ENCODE measurements at places on chromosomes 3 and 15.

DNA sequence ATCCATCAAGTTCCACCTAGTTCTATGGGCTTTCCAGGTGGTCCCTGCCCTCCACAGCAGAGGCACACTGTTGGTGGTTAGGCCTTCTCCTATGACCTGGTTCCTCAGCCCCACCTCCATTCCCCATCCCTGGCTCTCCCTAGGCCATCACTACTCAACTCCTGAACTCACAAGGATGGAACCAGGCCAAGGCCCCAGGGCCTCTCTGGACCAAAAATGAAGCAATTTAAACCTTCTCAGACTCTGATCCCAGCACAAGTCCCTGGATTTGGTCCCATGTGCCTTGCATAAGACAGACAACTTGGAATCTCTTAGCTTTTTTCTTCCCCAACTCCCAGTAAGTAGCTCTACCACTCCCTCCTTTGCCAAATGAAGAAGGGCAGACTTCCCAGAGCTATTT lies 14.4 kb upstream of the ACAN start:
- no peak for DNase-seq

GRCh38 chr15:56929399-56929798 lies 11.0 kb downstream of the TCF12 start:
- no peak for DNase-seq

GRCh38 chr3:74808506-74809275 lies 194.2 kb upstream of the CNTN3 start:
- no peak for DNase-seq

GRCh38 chr15:34501131-34501530 lies 63.5 kb upstream of the GOLGA8A start:
- DNase-seq, result no peak

DNA sequence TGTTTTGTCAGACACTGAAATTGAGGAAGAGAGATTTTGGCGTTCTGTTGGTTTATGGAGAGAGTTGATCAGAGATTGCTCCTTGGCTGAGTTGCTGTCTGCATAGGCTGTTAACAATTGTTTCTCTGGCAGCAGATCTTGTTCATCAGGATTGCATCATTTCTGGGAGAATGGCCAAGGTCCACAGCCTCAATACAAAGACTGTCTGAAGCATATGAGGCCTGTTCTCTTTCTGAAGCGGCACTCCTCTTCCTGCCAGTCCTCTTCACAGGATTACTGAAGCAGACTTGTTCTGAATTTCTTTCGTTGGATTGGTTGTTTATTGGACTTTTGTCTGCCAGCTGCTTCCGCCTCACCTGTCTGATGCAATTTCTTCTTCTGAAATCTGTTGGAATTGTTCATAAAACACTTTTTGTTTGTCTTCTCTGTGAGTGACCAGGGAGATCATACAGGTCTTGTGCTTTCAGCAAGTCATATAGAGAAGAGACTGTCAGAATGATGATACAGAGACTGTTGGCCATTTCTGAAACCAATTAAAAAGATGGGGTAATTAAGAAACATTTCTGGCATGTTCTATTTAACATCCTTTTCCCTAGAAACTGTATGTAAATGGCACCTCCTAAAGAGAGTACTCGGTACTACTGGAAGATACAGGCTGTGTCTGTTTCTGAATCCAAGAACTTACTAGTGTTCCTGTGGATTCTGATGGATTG lies 25.5 kb downstream of the SETD5 start:
- DNase-seq, result peak; percentile 92

GRCh38 chr3:60086811-60087210 lies 1037.0 kb upstream of the CFAP20DC start:
- no peak for DNase-seq

GRCh38 chr3:138078096-138078495 lies 37.3 kb downstream of the DZIP1L start:
- no peak for DNase-seq

GRCh38 chr3:108099244-108099643 lies 8.4 kb upstream of the CD47 start:
- DNase-seq, result no peak

- DNase-seq, result no peak
Observed at GRCh38 chr3:120743556-120744195, 1.1 kb downstream of the GTF2E1 start.

GRCh38 chr3:172685331-172686214 lies 25.3 kb downstream of the NCEH1 start:
- DNase-seq, result no peak

DNA sequence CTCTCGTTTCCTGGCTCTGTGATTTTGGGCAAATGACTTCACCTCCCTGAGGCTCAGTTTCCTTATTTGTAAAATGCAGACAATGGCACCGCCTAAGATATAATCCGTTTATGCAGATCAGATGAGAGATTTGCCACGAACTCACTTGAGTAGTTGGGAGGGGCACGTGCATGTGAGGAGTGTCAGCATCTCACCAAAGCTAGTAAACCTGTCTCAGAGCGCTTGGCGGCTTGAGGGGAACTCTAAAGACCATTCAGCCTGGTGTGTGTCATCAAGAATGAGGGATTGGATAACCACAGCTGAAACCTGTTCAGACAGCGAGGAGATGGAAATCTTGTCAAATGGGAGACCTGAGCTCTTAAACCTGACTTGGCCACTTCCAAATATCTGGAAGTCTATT lies 48.7 kb downstream of the BDH1 start:
- DNase-seq, result no peak

DNA sequence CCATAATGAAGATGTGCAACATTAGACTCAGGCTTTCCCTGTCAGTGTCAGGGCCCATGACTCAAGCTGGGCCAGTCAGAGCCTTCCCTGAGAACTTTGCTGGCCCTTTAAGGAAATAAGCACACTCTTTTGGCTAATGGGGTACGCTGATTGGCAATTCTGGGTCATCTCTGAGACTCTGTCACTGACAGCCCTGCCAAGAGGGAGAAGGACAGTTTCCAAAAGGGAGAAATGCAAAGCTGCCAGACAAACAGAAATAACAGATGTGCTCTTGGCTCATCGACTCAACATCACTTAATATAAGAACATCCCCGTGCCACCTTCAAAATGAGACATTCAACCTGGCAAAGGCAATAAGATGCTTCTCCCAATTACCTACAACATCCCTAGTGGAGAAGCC lies 491.9 kb upstream of the PROK2 start:
- DNase-seq, result no peak

DNA sequence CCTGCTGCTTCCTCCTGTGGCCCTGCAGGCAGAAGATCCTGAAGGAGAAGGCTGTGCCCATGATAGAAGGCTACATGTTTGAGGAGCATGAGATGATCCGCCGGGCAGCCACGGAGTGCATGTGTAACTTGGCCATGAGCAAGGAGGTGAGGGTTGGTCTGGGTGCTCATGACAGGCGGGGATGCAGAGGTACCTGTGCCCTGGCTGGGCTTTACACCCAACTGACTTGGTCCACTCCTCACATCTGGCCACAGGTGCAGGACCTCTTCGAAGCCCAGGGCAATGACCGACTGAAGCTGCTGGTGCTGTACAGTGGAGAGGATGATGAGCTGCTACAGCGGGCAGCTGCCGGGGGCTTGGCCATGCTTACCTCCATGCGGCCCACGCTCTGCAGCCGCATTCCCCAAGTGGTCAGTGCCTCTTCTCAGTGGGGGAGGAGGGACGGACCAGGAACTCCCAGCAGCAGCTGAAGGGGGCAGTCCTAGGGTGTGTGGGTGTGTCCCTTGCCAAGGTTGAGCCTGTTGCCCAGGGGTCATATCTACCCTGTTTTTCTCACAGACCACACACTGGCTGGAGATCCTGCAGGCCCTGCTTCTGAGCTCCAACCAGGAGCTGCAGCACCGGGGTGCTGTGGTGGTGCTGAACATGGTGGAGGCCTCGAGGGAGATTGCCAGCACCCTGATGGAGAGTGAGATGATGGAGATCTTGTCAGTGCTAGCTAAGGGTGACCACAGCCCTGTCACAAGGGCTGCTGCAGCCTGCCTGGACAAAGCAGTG lies 1.6 kb upstream of the RCCD1 start:
- no peak for DNase-seq

DNA sequence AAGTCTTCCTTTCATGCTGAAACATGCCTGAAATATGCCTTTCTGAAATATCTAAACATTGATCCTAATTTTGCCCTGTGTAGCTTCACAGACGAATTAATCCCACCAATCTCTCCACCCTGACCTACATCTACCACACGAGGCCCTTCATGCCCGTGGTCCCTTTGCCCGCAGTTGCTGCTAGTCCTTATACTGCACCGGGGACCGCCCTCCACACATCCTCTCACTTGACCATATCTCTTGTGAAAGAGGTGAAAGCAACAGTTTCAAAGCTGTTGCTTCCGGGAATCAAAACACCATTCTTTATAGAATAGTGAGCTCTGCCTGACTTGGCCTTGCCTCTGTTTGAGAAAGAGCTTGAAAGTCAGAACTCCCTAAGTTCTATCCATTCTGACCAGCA lies 499.5 kb downstream of the NTRK3 start:
- DNase-seq, result no peak

GRCh38 chr3:71482771-71483170 lies 100.8 kb downstream of the FOXP1 start:
- no peak for DNase-seq

- DNase-seq, result no peak
Observed at GRCh38 chr3:25091934-25092333, 336.1 kb upstream of the RARB start.

DNA sequence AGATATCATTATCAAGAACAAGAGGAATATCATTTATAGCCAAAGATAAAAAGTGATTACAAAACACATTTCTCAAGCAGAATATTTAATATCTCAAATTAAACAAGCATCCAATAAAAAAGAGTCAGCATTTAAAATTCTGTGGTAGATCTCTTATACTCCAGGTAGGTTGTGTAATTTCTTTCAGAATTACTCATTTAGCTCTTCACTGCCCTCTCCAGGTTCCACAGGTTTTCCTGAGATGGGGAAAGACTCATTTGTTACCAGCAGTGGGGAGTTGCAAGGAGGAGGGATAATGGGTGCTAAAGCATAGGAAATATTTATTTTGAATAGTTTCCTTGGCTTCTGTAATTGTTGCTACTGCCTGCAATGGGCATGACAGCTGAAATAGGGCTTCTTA lies 83.1 kb upstream of the RASGRP1 start:
- DNase-seq, result no peak

GRCh38 chr3:115341208-115341607 lies 194.1 kb upstream of the ZBTB20 start:
- no peak for DNase-seq

- DNase-seq, result no peak
Observed at GRCh38 chr3:188026191-188026968, 127.6 kb upstream of the LPP start.

GRCh38 chr15:71355268-71355667 lies 240.0 kb downstream of the THSD4 start:
- DNase-seq, result no peak

DNA sequence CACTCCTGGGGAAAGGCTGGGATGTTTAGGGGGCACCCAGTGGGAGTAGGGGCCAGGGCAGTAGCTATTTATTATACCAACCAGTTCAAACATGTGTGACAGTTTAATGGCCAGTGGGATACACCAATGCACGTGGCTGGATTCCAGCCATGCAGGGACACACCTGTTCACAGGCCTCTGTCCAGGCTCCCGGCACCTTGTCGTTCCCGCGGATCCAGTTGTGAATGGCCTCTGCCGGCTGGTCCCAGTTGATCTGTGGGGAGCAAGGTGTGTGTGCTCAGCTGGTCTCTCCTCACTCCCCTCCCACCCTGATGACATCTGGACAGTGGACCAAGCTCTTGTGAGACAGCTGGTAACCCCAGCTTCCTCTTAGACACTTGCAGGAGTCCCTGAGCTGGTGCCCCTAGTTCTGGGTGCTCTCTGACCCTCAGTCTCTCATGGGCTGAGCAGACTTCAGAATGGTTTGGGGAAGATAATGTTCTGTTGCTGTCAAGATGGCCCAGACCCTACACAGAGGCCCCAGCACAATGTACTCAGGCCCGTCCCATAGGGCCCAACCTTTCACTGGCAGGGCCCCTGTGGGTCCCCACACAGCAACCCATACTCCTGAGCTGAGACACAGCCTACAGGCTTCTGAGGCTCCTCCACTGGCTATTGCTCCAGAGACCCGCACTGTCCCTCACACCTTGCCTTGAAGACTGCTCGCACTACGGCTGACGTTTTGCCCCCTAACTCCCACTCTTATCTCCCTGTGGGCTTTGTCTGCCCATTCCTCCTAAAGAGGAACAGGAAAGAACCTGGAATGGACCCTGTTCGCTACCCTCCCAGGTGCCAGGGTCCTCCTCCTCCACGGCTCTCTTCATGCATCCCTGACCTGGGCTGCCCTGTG lies 25.8 kb downstream of the ALDH1L1 start:
- DNase-seq, result no peak

DNA sequence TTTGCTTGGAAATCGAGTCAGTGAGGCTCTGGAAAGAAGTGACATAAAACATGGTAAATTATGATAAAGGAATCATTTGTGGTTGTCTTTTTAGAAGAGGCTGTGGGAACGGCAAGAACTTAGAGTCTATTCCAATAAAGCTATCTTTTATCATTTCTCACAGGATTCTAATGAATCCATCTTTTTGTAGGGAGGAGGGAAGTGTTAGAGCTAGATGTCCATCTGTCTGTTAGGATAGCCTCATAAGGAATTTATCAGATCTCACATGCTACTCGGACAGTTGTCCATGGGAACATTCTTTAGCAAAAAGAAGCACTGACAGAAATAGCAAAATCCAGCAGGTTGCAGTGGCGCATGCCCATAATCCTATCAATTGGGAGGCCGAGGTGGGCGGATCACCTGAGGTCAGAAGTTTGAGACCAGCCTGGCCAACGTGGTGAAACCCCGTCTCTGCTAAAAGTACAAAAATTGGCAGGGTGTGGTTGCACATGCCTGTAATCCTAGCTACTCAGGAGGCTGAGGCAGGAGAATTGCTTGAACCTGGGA lies 37.0 kb downstream of the STARD9 start:
- DNase-seq, result no peak

GRCh38 chr3:130276203-130276803 lies 69.2 kb upstream of the COL6A5 start:
- DNase-seq, result peak; percentile 14

All from SHP77 (cell line).